ENCODE measurements at places on chromosomes 3 and 15.

DNA sequence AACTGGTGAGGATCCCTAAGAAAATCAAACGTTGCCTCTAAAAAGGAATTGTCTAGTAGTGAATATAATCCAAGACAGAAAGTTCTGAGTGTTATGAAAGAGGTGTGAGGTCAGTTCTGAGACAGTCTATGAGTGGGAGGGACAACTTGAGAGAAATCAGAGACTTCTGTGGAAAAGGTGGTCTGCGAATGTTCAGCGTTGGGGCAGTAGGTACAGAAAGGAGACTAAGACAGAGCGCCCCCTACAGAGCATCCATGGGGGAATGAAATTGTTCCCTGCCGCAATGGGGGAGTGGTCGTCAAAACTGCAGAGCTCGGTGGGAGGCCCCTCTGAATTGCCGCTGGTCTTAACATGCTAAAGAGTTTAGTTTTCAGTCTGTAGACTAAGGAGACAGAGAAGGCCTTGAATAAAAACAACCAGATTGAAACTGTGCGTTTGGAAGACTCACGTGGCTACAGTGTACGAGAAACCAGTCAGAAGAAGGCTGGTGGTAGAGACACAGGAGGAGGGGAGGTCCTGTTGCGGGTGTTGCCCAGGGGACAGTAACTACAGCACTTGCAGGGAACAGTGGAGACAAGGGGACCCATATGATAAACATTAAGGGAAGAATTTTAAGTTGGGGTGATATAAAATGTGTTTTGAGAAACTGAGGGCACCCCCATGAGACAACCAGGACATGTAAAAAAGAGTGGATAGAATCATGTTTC lies 6.9 kb downstream of the TNIK start:
- DNase-seq, result no peak

DNA sequence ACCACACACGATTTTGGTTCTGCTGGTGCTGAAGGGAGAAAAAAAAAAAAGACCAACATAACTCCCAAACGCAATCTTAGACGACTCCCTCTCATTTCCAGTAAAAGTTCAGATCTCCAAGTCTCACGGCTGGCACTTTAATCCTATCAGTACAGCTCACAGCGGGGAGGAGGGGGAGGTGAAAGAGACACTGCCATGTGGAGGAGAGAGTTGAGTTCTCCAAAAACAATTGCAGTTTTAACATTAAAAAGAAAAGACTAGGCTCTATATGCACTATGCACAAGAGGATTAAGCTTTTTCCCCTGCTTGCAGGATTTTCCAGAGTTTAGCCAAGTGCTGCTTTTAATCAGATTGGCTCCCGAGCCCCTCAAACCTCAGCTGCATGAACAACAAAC lies 16.8 kb downstream of the BMF start:
- DNase-seq, result no peak

- no peak for DNase-seq
These were observed 116.7 kb downstream of the MCTP2 start for GRCh38 chr15:94348084-94348483.

GRCh38 chr3:73657186-73657585 lies 32.4 kb upstream of the PDZRN3 start:
- DNase-seq, result no peak

- DNase-seq, result no peak
These were observed 136.5 kb downstream of the SSR3 start for GRCh38 chr3:156418428-156418827.

GRCh38 chr3:191987831-191988350 lies 526.9 kb downstream of the PYDC2 start:
- no peak for DNase-seq

- no peak for DNase-seq
These were observed 64.9 kb downstream of the CDIN1 start for GRCh38 chr15:36644191-36644896.

Measured in suppressor macrophage (primary cell).